Activated gamma-delta T cell treated with anti-CD3 and anti-CD28 coated beads, Interleukin-2, amount 50 U/mL, for 16 hours (primary cell): ENCODE measurements at places on chromosomes 7 and 10.

- no peak for DNase-seq
These were observed 38.8 kb downstream of the ERLIN1 start for GRCh38 chr10:100146875-100147650.

GRCh38 chr10:62690703-62691102 is 113.8 kb upstream of the ADO start:
- no peak for DNase-seq

DNA sequence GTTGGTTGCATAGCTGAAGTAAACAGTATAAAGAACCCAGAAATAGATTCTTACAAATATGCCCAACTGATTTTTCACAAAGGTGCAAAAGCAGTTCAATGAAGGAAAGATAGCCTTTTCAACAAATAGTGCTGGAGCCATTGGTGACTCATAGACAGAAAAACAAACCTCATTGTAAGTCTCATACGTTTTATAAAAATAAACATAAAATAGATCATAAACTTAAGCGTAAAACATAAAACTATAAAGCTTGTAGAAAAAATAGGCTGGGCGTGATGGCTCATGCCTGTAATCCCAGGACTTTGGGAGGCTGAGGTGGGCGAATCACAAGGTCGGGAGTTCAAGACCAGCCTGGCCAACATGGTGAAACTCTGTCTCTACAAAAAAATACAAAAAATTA is 318.8 kb upstream of the IGFBP3 start:
- DNase-seq, result no peak

GRCh38 chr7:158033196-158033595 is 554.4 kb downstream of the PTPRN2 start:
- DNase-seq, result no peak

DNA sequence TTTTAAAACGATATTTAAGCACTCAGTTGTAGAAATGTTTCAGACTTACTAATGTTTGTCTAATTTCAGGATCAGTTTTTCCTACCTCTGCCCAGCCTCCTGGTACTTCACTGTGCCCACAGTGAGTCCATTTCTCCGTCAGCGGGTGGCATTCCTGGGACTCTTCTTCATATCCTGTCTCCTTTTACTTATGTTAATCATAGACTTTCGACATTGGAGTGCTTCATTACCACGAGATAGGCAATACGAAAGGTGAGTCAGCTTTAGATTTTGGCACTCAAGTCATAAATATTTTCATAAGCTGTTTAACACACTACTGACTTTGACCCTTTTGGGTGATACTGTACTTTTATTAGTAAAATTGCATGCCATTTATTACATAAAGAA is 2.1 kb downstream of the ENTPD7 start:
- DNase-seq, result no peak

GRCh38 chr10:84541289-84541637 is 212.9 kb downstream of the CCSER2 start:
- no peak for DNase-seq

GRCh38 chr7:3722396-3722922 is 421.4 kb downstream of the SDK1 start:
- no peak for DNase-seq

DNA sequence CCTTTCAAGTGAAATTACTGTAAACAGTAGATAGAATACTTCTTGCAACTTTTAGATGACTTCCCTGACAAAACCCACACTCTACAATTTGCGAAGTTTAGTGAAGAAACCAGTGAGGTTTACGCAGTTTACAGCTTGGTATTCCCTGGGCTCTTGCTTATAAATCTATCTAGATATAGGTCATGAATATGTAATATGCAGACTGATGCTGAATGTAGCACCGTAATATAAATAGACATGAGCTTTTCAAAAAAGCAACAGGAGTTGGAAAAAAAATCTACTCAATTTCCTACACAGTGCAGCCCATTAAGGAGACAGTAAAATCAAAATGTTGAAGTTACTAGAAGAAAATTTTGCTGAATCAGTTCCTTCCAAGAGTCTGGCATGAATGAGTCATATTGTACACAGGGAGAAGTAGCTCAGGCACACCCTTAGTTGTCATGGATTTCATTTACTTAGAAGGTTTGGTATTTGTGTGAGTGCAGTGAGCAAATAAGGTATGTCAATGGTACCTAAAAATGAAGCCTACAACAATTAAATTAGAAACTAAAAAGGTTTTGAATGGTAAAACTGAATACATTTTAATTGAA is 67.7 kb upstream of the NEUROD6 start:
- DNase-seq, result no peak

DNA sequence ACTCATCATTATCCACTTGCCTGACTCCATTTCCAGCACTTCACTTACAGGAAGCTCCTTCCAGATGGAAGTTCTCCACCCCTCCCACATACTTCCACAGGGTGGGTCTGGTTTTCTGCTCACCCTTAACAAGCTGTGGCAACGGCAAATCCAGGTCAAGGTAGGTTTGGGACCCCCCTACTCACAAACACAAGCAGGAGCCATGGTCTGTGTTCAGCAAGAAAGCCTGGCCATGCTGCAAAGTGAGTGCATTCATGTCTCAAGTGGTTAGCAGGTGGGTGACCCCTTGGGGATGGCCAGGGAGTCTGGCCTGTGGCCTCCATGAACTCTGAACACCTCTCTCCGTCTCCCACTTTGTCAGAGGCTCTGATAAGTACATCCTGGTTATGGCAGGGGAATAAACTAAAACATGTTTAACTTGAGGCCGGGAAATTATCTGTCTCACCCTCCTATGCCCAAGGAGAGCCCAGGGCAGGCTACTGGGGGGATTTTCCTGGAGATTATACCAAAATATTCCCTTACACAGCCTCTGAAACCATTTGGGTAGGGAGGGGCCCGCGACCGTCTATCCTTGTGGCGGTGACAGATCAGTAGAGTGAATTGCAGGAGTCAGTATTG is 844 bp downstream of the XPNPEP1 start:
- DNase-seq, result no peak

GRCh38 chr10:64518456-64518855 is 997.3 kb downstream of the REEP3 start:
- DNase-seq, result no peak

- no peak for DNase-seq
These were observed 62.7 kb downstream of the GRM3 start for GRCh38 chr7:86706406-86706805.

GRCh38 chr10:69910561-69910960 is 108.9 kb downstream of the COL13A1 start:
- no peak for DNase-seq

DNA sequence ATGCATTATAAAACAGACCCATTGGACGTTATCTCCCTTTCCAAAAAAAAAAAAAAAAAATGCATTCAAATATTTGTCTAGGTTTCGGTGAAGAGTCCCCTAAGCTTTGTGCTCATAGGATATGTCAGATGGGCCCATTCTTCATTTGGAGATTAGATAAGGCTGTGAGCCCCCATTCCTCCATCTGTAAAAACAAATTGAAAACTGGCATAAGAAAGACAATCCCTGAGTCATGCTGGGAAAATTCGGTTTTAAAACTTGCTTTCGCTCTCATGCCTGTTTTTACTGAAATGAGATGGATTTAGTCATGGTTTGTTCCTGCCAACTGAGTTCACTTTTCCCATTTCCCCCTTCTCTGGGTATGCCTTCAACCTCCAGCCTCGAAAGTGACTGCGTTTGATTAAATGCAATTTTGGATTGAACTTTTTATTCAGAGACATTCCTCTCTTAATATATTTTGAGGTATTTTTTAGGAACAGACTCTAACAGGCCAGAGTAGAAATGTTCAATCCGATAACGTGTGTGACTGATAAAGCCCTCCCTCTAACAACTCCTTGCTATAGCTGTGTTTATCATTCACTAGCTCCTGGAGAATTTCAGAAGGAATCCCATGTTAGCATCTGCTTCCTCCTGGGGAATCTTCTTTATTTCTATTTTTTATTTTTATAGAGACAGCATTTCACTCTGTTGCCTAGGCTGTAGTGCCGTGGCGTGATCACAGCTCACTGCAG is 190.9 kb upstream of the LYZL2 start:
- no peak for DNase-seq

DNA sequence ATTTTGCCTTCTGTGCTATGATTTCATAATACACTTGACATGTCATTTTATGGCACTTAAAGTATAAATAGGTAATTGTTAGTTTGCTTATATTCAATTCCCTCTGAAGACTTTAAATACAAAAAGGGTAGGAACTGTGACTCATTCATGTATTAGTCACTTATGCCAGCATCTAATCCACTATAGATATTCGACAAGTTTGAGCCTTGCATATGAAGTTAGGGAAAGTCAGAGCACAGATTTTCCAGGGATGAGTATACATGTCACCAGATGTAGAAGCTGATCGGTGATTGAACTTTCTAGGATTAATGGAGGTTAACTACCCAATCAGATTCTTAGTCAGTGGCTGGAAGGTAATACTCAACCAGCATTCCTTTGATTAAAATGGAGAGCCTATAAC is 1321.5 kb downstream of the XPNPEP1 start:
- no peak for DNase-seq
